AG10803 (cell line): ENCODE measurements at places on chromosomes 3 and 15.

GRCh38 chr3:70984776-70985482 is 598.6 kb downstream of the FOXP1 start:
- DNase-seq = peak; percentile 57

GRCh38 chr15:75718328-75718727 is 5.7 kb upstream of the CSPG4 start:
- peak; percentile 77 for DNase-seq

DNA sequence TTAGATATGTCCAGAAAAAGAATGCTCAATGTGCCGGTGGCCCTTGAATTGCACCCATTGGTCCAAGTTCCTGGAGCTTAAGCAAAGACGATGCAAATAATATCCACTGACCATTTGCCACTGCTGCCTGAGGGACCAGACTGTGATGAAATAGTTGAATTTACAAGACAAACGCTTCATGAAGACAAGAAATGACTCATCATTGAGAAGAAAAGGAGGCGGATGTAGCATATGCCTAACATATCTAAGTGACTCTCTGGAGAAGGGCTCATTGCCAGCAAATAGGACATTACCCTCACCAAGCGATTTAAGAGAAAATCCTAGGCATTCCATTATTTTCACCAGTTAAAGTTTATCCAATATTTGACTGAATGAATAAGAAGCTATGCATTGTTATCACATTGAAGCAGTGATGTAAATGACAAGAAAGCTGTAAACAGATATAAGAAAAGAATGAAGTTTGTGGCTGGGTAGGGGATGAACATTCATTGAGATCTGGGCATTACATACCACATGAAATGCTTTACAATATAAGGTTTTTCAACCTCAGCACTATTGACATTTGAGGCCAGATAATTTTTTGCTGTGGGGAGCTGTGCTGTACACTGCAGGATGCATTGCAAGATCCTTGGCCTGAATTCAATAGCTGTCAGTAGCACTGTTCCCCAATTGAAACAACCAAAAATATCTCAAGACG is 48.9 kb upstream of the CPNE4 start:
- peak; percentile 26 for DNase-seq

DNA sequence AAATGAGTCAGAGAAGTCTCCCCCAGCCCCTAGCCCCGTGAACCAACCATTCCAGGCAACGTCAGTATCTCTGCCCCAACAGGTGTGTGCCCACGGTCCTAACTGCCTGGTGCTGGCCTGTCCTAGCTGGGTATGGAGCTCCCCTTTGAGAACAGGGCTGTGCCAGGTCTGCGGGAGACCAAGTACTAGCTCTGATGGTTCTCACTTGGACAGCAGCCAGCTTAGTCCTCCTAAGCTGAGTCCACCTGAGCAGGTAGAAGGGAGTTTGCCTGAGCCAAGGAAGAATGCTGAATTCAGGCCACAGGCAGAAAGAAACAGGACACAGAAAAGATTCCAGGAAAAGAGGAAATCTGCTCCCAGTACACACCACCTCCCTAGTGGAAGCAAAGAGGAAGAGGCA is 33.1 kb upstream of the PARL start:
- DNase-seq = no peak

- DNase-seq = peak; percentile 88
Observed at GRCh38 chr3:39038165-39038564, 13.6 kb downstream of the SCN11A start.

DNA sequence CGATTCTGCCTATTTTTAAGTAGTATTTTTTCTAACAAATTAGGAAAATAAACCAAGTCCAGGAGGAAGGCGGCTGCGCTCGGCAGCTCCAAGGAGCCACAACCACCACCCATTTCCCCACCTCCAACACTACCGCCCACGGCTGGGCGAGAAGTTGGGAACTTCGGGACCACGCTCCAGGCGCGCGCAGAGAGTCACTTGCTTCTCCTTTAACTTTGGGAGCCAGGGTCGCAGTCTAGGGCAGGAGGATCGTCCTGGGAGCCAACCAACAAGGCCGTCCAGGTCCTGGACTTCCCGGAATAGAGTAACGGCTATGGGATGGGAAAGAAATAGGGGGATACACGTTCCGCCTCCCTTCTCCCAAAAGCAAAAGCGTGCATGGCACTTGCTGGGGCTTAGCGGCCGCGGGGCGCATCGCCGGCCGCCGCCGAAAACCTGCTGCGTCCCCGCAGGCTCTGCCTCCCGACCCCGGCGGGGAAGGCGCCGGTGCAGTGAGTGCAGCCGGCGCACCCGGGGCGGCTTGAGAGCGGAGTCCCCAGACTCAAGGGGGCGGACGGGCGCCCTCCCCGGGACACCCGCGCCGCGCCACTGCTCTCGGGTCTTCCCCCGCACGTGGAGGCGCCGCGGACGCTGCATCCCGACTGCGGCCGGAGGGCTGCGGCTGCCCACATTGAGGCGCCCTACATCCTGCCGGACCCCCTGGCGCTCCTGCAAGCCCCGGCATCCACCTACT is 699 bp downstream of the MEGF11 start:
- no peak for DNase-seq
